Placental epithelial cell (primary cell): ENCODE measurements at places on chromosomes 12 and 14. TPM values are rescaled to one million over a fixed set of nuclear protein-coding genes. Genes with fewer than 3 reads are reported as not detected.

Gene ASB2
- not detected in 2 replicates for total RNA-seq

Gene SERPINA12
- not detected in 2 replicates for total RNA-seq

Gene SLC6A15
- 0.79 and 3.8 TPM in 2 replicates for total RNA-seq

Gene PAWR
- 44.8 and 93.4 TPM in 2 replicates for total RNA-seq

Gene DDN
- under 0.01 and 0.22 TPM in 2 replicates for total RNA-seq

Gene YLPM1
- total RNA-seq: 23.4 and 34.9 TPM in 2 replicates

Gene SSTR1
- total RNA-seq: under 0.01 TPM in 1 of 2 replicates, not detected in the other
